ENCODE measurements at places on chromosomes 12 and 14.
A peak's percentile ranks its signal among the peaks of the same experiment; 100 is the strongest.

DNA sequence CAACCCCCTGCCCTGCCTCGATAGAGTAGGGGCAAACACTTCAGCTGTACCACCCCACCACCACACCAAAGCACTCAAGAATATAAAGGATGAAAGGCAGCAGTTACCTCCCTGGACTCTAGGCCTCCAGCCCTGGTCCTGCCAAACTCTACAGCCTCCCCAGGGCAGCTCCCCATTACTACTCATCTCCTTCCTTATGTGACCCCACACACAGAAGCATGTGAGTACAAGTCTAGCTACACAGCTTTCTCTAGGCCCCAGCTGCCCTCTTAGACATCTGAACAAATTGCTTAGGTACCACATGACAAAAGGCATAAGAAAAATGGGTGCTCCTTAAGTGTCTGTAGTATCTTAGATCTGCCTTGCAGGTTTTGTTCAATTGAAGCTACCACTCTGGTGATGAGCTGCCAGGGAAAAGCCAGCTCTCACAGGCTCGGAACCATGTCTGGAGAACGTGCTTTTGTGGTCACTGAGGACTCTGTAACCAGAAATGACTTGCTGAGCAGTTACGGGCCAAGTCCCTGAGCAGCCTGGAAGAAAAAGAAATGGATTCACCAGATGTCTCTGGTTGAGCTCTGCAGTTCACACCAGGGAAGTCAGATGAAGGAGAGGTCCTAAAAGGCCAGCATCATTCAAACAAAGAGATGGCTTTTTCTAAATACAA, 32.8 kb downstream of the FMNL3 start:
- no peak for DNase-seq

- no peak for DNase-seq
Measured at GRCh38 chr12:83224012-83224411, 537.3 kb downstream of the TMTC2 start.

DNA sequence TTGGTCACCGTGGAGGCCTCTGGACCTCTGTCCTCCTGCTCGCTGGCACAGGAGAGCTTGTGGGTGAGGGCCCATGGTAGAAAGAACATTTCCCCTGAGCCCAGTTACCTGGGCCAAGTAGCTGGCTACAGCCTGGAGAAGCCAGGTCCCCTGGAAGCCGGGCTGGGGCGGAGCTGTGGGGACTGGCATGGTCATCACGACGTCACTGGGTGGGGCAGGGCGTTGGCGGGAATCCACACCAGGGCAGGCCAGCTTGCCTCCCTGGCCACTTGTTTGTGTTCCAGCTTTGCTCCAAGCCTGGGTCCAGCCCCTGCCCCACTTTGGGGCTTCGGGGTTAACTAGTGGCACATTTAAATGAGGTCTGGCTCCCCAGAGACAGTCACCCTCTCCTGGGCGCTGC, 35.0 kb upstream of the SLC24A4 start:
- DNase-seq: no peak

DNA sequence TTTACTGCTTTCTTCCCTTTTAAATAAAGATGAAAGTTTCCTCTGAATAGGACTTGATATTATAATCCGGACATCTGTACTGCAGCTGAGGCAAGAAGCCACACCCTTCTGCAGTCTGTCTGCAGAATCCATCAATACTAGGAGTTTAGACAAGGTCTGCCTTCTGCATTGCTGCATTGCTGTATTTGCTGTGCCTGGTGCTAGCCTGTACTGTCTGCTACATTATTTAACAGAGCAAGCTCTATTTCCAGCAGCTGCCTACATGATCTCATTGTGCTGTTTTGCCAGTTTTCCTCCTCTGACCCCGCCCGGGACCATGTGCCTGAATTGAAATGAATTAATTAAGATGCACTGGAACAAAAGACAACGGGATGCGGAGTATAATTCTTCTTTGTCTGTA, 1.7 kb downstream of the TUBA1A start:
- DNase-seq: no peak

GRCh38 chr12:128268379-128268995, 1.5 kb downstream of the TMEM132C start:
- no peak for DNase-seq

DNA sequence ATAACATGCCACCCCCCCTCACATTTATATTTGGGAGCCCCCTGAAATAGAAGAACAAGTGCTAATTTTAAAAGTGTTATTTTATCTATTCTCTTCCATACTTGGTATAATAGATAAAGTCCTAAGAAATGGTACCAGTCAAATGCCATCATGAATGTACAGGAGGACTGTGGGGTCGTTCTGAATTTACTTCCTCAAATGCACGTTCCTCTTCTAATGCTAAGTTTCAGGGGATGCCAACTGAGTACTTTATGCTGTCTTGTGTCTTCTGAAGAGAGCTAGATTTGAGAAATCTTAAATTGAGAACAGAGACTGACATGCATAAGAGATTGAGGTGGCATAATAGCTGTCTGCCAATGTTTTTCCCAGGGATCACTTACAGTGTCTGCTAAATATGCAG, 59.0 kb downstream of the CFAP54 start:
- DNase-seq: no peak

- DNase-seq: no peak
Measured at GRCh38 chr14:94523265-94523664, 14.0 kb upstream of the SERPINA12 start.

GRCh38 chr12:8036346-8036745, 3.8 kb downstream of the FOXJ2 start:
- no peak for DNase-seq

DNA sequence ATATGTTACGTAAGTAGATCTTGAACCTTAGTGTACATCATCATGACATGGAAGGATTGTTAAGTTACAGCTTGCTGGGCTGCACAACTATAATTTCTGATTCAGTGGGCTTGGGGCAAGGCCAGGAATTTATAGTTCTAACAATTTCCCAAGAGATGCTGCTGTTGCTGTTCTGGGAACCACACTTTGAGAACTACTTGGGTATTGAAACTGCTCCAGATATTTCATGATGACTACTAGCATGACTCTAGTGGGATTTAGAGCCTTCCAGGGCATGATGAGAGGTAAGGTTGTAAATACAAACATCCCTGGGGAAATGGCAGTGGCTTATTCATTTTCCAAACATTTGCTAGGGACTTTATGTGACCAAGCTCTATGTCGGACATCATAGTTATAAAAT, 904.8 kb upstream of the SEL1L start:
- DNase-seq: no peak

DNA sequence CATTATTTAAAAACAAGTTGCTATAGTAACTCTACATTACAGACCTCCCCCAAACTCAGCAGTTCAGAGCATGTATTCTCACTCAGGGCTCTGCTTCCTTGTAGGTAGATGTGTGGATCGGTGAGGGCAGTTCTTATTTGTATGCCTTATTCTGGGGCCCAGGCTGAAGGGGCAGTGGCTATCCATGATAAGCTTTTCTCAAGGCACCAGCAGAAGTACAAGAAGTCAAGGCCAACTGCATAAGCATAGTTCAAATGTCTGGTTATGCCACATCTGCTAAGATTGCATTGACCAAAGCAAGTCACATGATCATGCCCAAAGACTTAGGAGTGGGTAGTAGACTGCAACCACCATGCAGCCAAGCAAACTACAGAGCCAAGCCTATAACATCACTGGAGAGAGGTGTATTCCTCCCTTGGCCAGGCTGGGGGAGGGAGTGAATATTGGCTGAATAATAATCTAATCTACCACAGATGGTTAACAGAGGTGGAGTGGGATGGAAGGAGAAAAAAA, 4.6 kb downstream of the PSEN1 start:
- no peak for DNase-seq

- DNase-seq: no peak
Measured at GRCh38 chr12:2098852-2099251, 46.1 kb downstream of the CACNA1C start.

DNA sequence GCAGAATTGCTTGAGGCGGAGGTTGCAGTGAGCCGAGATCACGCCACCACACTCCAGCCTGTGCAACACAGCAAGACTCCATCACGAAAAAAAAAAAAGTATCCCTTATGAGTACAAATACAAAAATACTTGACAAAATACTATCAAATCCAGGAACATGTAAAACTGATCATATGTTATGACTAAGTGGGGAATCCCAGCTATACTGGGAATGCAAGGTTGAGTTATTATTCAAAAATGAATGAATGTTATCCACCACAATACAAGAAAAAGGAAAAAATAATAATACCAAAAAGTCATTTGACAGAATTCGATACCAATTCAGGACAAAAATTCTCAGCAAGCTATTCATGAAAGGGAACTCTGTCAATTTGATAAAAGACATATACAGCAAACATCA, 32.6 kb downstream of the MOK start:
- DNase-seq: no peak

DNA sequence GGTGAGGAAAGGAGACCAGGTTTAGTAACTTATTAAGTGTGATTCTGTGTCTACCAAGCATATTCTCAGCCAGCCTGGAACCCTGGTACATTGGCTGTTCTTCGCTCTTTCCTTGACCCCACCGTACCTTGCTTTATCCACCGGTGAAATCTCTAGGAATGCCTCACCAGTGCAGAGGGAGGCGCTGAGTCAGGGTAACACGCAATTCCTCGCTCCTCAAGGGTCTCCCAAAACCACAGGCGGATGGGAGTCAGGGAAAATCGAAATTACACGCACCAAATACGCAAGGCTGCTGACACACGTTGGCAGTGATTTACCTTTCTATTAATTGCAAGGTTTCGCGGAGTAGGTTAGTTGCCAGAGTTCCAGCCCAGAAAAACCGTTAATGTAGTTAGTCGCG, 845 bp downstream of the L3HYPDH start:
- DNase-seq: no peak

DNA sequence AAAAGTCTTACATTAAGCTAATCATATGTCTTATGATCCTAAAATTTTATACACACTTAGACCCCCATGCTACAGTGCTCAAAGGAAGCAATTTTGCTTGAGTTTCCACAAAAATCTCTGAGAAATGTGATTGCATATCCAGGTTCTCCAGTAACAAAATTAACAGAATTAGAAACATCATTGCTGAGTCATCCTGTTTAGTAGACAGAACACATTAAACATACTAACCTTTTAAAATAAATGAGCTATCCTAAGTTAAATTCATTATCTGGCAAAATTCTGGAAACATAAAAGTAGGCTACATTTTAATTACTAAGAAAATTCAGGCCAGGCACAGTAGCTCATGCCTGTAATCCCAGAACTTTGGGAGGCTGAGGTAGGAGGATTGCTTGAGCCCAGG, 94.7 kb downstream of the DENND5B start:
- no peak for DNase-seq

GRCh38 chr12:57744194-57744776, 554 bp upstream of the TSPAN31 start:
- DNase-seq: peak; percentile 71

- DNase-seq: no peak
Measured at GRCh38 chr14:31326111-31326510, 94.2 kb downstream of the HEATR5A start.

GRCh38 chr12:93290391-93290790, 87.3 kb upstream of the NUDT4 start:
- no peak for DNase-seq

GRCh38 chr12:67943141-67943892, 45.9 kb upstream of the IFNG-AS1 start:
- peak; percentile 18 for DNase-seq

DNA sequence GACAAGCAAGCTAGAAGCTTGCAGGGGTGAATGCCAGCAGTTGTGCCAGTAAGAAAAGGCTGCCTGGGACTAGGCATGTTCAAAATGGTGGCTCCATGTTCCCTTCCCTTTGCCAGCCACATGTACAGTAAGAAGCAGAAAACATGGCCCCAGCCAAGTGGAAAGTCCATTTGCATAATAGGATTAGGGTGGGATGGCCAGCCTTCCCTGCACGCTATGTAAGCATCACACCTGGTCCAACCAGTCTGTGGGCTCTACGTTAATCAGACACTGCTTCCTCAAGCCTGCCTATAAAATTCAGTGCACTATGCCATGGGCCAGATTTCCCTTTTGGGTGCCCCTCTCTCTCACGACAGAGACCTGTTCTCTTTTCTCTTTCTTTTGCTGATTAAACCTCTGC, 288.4 kb downstream of the GXYLT1 start:
- DNase-seq: no peak

DNA sequence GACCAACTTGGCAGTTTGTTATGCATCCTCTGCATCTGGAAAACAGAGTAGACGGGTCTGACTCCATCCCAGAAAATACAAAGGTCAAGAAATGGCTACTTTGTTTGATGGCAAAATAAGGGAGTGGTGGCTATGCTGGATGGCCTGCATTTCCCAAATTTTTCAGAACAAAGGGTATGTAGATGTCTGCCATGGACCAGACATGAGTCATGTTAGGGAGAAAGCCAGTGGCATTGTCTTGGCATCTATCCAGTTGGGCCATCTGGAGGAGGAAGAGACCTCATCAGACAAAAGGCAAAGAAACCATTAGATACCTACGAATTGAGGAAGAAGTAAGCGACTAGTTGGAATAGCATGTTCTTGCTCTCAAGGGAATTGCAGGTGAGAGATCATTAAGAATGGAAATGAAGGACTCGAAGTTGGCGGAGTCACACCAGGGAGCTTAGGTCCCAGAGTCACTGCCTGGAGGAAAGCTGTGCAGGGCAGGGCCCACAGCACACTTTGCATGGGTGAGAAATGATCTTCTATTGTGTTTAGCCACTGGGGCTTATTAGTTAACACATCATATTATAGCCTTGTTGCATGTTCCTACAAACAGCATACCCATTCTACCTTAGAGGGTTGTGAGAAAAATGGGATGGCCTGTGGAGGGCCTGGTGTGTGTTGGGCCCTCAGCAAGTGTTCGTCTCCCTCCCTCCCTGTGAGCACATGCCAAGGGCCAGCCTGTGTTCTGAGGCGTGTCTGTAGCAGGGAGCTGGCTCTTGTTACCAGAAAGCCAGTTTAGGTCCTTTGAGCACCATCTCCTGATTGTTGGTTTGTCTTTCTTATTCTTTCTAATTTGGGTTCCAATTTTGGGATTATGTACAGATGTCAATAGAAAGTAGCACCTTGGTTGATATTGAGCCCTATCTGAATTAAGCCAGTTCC, 119.4 kb downstream of the KTN1 start:
- DNase-seq: no peak

DNA sequence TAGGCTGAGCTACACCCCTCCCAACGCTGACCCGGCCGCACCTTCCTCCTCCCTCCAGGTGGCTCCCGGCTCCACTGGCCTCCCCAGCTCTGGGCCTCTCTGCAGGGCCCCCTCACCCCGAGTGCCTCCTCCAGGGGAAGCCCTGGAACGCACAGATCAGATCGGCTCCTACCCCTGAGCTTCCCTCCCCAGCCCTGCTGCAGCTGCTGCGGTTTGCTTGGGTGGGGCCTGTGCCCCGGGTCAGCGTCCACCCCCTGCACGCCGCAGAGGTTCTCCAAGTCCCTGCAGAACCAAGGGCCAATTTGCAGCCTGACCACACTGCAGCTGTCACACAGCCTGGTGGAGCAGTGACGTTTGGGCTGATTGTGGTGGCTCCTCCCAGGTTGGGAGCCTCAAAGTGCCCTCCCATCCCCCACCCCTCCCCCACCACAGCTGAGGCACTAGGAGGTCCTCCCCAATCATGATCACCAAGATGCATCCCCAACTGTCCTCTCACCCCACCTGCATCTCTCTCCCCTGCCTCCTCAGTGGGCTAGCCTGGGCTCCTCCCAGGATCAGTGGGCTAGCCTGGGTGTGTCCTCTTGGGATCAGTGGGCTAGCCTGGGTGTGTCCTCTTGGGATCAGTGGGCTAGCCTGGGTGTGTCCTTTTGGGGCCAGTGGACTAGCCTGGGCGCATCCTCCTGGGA, 12.8 kb upstream of the FBRSL1 start:
- no peak for DNase-seq

GRCh38 chr12:4960547-4960946, 50.8 kb downstream of the KCNA1 start:
- no peak for DNase-seq

- DNase-seq: no peak
Measured at GRCh38 chr12:30975581-30975980, 49.0 kb downstream of the TSPAN11 start.

GRCh38 chr14:28754209-28754985, 12.2 kb upstream of the FOXG1 start:
- no peak for DNase-seq
